ENCODE measurements at places on chromosomes 6 and 20.

DNA sequence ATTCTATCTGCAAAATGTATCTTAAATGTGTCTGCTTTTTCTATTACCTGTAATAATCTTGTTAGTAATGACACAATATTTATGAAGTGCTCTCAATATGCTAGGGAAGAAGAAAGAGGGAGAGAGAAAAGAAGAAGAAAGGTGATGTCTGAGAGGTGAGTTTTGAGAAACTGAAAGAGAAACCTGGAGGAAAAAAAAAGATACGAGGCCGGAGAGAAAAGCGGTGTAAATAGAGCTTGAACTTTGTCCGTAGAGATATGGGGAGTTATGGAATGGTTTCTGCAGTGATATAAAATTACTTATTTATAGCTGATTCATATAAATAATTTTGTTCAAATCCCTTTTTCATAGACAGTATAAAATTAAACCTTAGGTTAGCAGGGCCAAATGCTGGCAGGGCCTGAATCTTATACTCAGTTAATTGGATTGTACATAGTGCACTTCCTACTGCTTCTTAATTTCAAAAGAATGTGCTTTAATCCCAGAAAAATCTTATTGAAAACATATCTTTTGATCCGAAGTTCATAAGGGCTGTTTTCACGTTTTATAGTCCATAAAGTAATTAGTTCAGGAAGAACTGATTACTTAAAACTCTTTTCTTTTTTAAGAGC is 43.0 kb downstream of the MYB start:
- no peak for DNase-seq

- no peak for DNase-seq
These were observed 15.1 kb upstream of the RTF2 start for GRCh38 chr20:56453352-56453751.

- no peak for DNase-seq
These were observed 119.6 kb downstream of the CDH4 start for GRCh38 chr20:61371501-61372136.

GRCh38 chr20:31603822-31604566 is 1.1 kb upstream of the ID1 start:
- DNase-seq: peak; percentile 95

DNA sequence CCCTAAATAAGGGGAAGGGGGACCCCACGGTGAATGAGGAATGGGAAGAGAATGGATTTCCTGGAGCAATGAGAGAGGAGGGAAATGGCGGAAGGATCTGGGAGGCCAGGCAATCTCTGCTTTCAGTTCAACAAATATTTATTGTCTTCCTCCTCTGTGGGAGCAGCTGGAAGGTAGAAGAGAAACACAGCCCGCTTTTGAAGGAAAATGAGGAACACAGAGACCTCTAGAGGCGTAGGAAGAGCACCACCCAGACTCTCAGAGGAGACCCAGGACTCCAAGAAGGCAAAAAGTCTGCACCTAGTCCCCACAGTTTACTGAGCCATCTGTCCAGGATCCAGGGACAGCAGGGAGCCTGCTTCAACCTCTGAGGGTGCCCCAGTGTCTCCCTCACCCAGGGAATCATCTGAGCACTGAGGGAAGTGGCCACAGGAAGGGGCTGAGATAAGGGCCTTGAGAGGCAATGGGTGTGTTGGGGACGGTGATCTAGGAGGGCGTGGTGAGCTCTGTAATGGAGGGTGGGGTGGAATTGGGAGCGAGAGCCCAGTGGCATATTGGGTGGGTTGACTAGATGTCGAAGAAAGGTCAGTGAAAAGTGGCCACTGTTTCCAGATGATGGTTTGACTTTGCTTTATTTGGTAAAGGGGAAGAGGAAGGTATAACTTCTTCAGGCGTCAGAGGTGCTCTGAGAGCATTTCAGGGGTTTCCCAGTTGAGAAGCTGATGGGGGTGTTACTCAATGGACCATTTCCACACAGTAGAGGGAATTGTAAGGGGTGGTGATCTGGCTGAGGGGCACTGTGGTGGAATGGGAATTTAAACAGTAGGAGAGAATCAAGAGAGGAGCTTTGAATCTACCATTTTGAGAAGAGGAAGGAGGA is 610 bp downstream of the PSORS1C1 start:
- DNase-seq: no peak

DNA sequence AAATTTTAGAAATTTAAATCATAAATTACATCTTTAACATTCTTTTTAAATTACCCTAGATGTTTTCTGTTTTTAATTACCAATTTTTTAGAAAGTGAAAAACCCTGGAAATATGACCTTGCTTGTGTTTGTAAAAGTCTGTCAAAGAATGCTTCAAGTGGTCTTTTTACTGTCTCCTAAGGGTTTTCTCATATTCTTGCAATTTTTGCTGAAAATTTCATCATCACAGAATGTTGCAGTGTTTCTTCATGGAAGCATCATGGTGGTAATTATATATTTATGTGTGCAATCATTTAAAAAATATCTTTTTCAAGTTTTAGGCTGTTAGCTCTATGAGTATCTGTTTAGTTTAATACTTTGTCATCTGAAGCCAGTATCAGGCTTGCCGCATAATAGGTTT is 178.2 kb downstream of the HDGFL1 start:
- no peak for DNase-seq
